Activated naive CD4-positive, alpha-beta T cell treated with anti-CD3 and anti-CD28 coated beads for 36 hours (primary cell): ENCODE measurements at places on chromosomes 7 and 10. TPM values are rescaled to one million over a fixed set of nuclear protein-coding genes. Genes with fewer than 3 reads are reported as not detected.

GRCh38 chr10:72673280-72673679, 18.7 kb upstream of the MCU start:
- H3K4me1 ChIP-seq: peaks cover 4% of the 10 kb centered on the region
- no peak overlapping the region for H3K27ac ChIP-seq
- no peaks in the 10 kb centered on the region for H3K27me3 ChIP-seq
- H3K4me3 ChIP-seq: no peak overlapping the region
- no peaks in the 10 kb centered on the region for H3K36me3 ChIP-seq

DNA sequence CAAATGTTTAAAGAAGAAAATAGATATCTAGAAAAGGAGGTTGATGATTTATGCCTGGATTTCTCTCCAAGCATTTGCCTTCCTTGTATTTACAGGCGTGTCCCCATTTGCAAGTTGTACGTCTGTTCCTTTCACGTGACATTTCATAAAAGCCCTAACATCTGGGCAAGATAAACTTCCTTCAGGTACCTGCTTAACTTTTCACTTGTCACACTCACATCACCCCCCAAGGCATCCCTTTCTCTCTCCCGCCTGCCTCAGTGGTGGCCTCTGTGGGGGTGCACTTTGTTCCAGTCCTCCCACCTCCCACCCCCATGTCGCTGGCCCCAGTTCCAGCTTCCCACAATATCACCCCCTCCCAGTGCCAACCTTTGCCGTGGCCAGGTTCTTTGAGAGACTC, 6.7 kb downstream of the TWIST1 start:
- peaks cover 73% of the 10 kb centered on the region for H3K27me3 ChIP-seq
- H3K4me1 ChIP-seq: peaks cover 3% of the 10 kb centered on the region
- H3K4me3 ChIP-seq: no peak overlapping the region
- no peaks in the 10 kb centered on the region for H3K36me3 ChIP-seq
- DNase-seq: no peak

GRCh38 chr7:75818472-75818871, 4.9 kb upstream of the CCL24 start:
- H3K4me1 ChIP-seq: no peaks in the 10 kb centered on the region
- H3K27ac ChIP-seq: no peak overlapping the region
- H3K4me3 ChIP-seq: no peak overlapping the region
- peaks cover 3% of the 10 kb centered on the region for H3K27me3 ChIP-seq
- H3K36me3 ChIP-seq: no peaks in the 10 kb centered on the region
- no peak for DNase-seq

BCL7B gene
- total RNA-seq: 44.1 TPM

DNA sequence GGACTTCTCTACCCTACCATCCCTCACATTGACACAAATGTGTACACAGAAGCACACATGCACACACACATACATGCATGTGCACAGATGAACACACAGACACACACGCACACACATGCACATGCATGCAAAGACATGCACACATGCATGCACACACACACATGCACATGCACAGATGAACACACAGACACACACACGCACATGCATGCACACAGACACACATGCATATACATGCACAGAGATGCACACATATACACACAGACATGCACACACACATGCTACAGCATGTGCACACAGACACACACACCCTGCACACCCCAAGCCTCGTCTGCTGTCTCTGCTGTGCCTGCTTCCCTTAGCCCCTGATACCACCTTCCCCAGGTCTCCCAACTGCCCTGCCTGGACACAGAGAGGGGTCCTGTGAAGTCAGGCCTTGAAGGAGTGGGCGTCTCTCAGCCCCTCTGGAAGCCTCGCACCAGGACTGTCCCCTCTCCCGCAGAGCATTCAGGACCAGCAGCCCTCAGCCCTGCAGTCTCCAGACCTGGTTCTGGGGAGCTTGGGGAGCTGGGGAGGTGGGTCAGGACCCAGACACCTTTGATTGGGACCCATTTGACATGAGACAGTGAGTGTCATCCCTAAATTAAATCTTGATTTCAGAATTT, 181.8 kb downstream of the DNAJB6 start:
- no peaks in the 10 kb centered on the region for H3K4me1 ChIP-seq
- no peak for DNase-seq
- H3K4me3 ChIP-seq: no peak overlapping the region
- no peaks in the 10 kb centered on the region for H3K36me3 ChIP-seq

MMP21 gene
- not detected for total RNA-seq

GRCh38 chr7:17832820-17833355, 107.4 kb downstream of the SNX13 start:
- H3K27ac ChIP-seq: no peak overlapping the region
- no peaks in the 10 kb centered on the region for H3K27me3 ChIP-seq
- H3K4me1 ChIP-seq: no peaks in the 10 kb centered on the region
- H3K36me3 ChIP-seq: peaks cover 9% of the 10 kb centered on the region
- no peak overlapping the region for H3K4me3 ChIP-seq

GRCh38 chr7:66970310-66970709, 25.1 kb downstream of the SBDS start:
- H3K27me3 ChIP-seq: no peaks in the 10 kb centered on the region
- H3K36me3 ChIP-seq: no peaks in the 10 kb centered on the region
- no peak overlapping the region for H3K4me3 ChIP-seq
- no peak overlapping the region for H3K27ac ChIP-seq
- no peak for DNase-seq
- no peaks in the 10 kb centered on the region for H3K4me1 ChIP-seq

DNA sequence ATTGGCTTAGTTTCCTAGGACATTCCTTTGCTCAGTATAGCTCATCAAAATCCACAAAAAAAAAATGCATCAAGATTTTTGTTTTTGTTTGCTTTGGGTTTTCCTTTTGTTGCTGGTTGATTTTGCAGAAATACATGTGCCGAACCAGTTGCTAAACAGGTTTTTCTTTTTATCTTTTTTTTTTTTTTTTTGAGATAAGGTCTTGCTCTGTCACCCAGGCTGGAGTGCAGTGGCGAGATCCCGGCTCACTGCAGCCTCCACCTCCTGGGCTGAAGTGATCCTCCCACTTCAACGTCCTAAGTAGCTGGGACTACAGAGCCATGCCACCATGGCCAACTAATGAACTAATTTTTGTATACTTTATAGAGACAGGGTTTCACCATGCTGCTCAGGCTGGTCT, 8.3 kb downstream of the CSTF2T start:
- no peaks in the 10 kb centered on the region for H3K27me3 ChIP-seq
- no peak overlapping the region for H3K4me3 ChIP-seq
- no peak overlapping the region for H3K27ac ChIP-seq
- H3K4me1 ChIP-seq: peaks cover 16% of the 10 kb centered on the region

MEPCE gene
- total RNA-seq: 39.3 TPM

- no peaks in the 10 kb centered on the region for H3K36me3 ChIP-seq
- peak overlapping the region; percentile 98 for H3K4me3 ChIP-seq
- peaks cover 20% of the 10 kb centered on the region for H3K4me1 ChIP-seq
- DNase-seq: no peak
- no peaks in the 10 kb centered on the region for H3K27me3 ChIP-seq
Observed at GRCh38 chr7:77538281-77539212, 1.5 kb downstream of the PTPN12 start.

C10orf53 gene
- total RNA-seq: not detected

DNA sequence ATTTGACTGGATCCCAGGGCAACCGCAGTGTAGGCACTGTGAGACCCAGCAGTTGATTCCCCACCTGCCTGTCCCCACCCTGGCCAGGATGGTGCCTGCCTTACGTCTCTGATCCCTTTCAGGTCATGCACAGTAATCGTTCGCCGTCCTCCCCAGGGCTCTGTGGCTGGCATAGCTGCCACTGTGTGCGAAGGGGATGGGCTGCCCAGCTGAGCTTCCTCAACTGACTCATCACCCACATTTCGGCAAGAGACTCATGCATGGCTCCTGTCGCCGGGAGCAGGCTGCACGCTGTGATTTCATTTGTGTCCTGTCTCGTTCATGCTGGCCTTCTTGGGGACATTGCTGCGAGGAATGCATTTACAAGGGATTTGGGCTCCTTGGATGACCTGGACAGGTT, 252.4 kb downstream of the KLF6 start:
- H3K27ac ChIP-seq: no peak overlapping the region
- H3K4me1 ChIP-seq: no peaks in the 10 kb centered on the region
- no peaks in the 10 kb centered on the region for H3K27me3 ChIP-seq
- no peak for DNase-seq
- no peak overlapping the region for H3K4me3 ChIP-seq
- H3K36me3 ChIP-seq: no peaks in the 10 kb centered on the region

DNA sequence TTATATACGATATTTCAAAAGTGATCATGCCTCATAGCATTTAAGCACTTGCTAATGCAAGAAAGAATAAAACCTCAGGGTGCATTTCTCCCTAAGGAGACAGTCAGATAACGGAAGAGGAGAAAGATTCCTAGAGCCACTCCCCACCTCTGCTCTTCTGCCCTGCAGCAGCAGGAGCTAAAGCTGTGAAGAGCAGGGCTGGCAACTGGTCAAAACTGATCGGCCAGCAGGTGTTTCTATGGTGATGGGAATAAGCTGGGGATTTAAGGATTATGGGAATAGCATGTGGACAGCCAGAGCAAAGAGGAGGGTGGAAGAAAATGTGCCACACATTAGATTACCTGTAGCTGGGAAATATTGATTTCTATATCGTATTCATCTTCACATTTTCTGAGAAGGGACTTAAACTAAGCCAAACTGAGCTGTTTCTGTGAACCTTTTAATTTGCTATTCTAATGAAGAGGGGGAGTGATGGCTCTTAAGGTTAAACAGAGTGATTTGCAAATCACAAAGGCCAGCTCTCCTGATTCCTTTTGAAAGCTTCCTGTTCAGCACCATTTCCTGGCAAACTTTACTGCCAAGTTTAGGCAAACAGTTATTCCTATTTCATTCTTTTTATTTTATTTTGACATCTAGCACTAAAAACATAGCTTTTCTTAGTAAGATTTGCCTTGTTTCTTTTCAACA, 268.9 kb upstream of the PFKP start:
- no peak for DNase-seq
- H3K27ac ChIP-seq: no peak overlapping the region
- no peaks in the 10 kb centered on the region for H3K4me1 ChIP-seq
- H3K27me3 ChIP-seq: peaks cover 9% of the 10 kb centered on the region
- H3K4me3 ChIP-seq: no peak overlapping the region

DNA sequence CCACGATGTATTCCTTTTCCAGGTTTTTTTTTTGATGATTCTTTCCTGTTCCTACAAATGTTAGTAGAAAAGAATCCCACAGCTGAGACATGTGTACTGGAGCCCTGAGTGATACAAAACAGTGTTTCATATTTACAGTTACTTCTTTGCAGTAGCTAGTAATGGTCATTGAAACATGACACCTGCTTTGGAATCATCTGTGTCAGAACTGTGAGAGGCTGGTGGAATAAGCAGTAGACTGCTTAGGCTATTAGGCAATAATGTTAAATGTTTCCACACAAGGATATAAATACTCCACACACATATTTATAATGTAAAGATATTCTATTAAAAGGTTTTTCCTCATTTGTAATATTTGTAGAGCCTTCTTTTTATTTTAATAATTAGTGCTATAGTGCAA, 394.0 kb downstream of the THSD7A start:
- H3K4me1 ChIP-seq: no peaks in the 10 kb centered on the region
- no peaks in the 10 kb centered on the region for H3K27me3 ChIP-seq
- H3K4me3 ChIP-seq: no peak overlapping the region
- no peak for DNase-seq

DNA sequence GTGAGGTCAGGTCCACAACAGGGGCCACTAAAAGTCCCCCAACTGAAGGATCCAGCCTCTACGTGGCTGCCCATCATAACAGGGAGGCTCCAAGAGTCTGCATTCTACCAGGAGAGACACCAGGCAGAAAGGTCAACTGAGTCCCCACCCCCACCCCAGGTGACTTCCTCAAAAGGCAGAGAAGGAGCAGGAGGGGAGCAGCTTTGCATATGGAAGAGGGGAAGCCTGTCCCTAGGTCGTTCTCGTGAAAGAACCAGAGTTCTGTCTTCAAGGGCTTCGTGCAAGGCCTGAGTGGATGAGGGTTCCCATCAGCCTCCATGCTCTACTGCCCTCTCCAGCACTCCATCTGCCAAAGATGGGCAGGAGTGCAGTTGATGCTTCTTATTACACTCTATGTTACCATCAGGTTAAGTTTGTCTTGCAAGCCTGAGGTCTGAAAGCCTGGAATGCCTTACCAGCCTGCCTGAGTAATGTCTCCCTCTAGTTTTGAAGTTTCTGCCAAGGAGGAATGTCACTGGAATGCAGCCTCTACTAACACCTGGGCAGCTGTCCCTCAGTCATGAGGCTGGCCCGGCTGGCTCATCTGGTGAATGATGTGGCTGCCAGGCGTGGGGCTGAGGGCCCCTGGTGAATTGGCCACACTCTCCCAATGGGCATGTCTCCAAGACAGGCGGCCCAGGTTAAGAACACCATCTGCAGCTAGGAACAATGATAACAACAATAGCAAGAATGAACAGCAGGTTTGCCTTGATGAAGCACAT, 54.3 kb upstream of the SMNDC1 start:
- peak overlapping the region; percentile 22 for H3K27ac ChIP-seq
- no peaks in the 10 kb centered on the region for H3K27me3 ChIP-seq
- H3K4me3 ChIP-seq: no peak overlapping the region
- DNase-seq: no peak
- peaks cover 79% of the 10 kb centered on the region for H3K4me1 ChIP-seq

DNA sequence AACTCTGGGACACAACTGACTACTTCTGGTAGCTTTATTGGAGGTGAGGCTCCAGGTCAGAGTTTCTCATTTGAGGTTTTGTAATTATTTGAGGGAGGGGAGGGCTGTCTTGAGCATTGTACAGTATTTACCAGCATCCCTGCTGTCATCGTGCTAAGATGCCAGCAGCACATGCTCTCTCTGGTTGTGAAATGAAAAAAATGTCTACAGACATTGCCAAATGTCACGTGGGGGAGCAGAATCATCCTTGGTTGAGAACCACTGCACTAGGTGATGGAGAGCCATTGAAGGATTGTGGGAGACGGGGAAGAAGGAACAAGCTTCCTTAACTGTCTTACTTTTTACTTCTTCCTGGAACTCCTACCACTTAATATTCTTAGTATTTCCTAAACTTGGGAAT, 5.0 kb downstream of the SEPTIN7 start:
- H3K4me3 ChIP-seq: no peak overlapping the region
- no peak overlapping the region for H3K27ac ChIP-seq
- DNase-seq: peak; percentile 17
- H3K27me3 ChIP-seq: no peaks in the 10 kb centered on the region
- peaks cover 22% of the 10 kb centered on the region for H3K36me3 ChIP-seq

DNA sequence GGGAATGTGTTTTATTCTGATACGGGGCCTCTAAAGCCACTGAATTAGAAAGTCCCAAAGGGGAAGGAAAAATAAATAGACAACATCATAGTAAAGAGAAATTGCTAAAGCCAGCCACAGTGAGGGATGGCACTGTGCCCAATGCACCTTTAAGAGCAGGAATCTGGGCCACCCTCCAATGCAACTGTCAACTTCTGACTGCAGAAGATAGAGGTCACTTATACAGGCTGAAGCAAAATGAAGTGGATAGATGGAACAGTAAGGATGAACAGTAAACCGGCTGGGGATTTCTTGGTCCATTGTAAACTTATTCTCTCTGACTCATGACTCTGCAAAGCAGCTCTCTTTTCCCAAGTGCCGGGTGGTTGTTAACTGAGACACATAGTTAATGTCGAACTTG, 54.0 kb upstream of the KCNIP2 start:
- H3K36me3 ChIP-seq: no peaks in the 10 kb centered on the region
- H3K4me1 ChIP-seq: peaks cover 13% of the 10 kb centered on the region
- H3K27me3 ChIP-seq: no peaks in the 10 kb centered on the region

GNA12 gene
- 15.0 TPM for total RNA-seq

GRCh38 chr7:134865001-134865845, 85.8 kb downstream of the CALD1 start:
- peaks cover 9% of the 10 kb centered on the region for H3K36me3 ChIP-seq
- peaks cover 39% of the 10 kb centered on the region for H3K4me1 ChIP-seq
- H3K27ac ChIP-seq: peak overlapping the region; percentile 77
